Renal cortical epithelial cell (primary cell): ENCODE measurements at places on chromosomes 3 and 15. TPM values are rescaled to one million over a fixed set of nuclear protein-coding genes. Genes with fewer than 3 reads are reported as not detected.

The KLHDC8B gene
- total RNA-seq = 20.1 and 26.6 TPM in 2 replicates

The GOLGA6A gene
- total RNA-seq = 0.05 TPM in 1 of 2 replicates, not detected in the other

The HEXA gene
- 48.4 and 64.6 TPM in 2 replicates for total RNA-seq

The RETNLB gene
- not detected in 2 replicates for total RNA-seq

- no peak for DNase-seq
Observed at GRCh38 chr15:73286311-73286710, 82.4 kb downstream of the HCN4 start.

GRCh38 chr3:36317915-36318314, 62.4 kb upstream of the STAC start:
- no peak for DNase-seq

DNA sequence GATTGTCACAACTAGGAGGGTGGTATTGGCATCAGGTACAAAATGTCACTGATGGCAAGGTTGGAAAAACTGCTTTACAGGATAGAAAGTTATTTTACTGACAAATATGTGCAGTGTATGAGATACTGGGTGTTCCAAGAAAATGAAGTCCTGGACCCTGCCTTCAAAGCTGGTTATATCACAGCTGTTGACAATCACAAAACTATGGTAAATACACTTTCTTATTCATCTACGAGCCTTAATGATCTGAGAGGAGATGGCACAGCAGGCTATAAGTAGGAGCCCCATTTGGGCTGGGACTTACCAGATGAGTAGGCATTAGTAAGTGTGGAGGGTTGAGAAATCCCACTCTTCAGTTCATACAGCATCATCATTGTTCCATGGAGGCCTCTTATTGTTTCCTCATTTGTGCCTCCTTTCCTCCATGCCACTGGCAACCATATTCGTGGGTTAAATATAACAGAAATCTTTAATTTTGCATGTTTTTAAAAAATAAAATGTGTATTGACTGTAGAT, 66.9 kb downstream of the CMTM8 start:
- DNase-seq = peak; percentile 30

GRCh38 chr3:21601178-21601577, 149.8 kb downstream of the ZNF385D start:
- no peak for DNase-seq
